ENCODE measurements at places on chromosomes 13 and 19. TPM values are rescaled to one million over a fixed set of nuclear protein-coding genes. Genes with fewer than 3 reads are reported as not detected.

- no peaks in the 10 kb centered on the region for H3K4me1 ChIP-seq
- no peak for DNase-seq
- H3K27me3 ChIP-seq, result no peaks in the 10 kb centered on the region
Observed at GRCh38 chr13:113119822-113120189, 2.8 kb upstream of the F10 start.

DNA sequence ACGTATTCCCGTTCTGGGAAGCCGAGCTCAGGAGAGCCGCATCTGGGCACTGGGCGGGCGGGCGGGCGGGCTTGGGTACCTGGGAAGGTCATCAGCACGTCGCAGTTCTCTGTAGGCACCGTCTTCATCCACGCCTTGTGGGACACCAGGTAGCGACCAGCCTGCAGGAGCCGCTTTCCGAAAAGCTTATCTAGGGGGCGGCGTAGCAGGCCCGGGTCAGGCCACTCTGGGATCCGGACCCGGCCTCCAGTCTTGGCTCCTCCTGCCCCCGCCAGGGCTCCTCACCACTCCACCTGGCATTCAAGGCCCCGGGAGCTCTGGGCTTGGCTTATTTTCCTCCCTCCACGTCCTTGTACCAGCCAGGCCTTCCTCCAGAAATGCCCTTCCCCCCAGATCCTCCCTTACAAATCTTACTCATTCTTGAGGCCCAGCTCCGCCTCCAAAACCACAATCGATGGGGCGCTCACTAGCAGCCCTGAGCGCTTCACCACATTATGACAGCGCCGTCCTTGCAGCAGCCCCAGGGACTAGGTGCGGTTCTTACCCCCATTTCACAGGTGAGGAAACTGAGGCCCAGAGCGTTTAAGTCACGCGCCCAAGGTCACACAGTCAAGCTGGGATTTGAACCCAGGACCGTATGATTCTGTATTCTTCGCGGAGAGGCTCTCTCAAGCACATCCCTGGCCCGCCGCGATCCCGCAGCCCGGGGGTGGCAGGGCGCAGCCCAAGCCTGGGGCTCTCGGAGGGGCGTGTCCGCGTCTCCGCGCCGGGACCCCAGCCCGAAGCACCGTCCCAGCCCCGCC, 843 bp downstream of the ANO8 start:
- peak; percentile 93 for DNase-seq
- H3K27me3 ChIP-seq, result no peaks in the 10 kb centered on the region
- peak overlapping the region; percentile 57 for H3K4me3 ChIP-seq
- peak overlapping the region; percentile 70 for H3K27ac ChIP-seq

- H3K4me3 ChIP-seq, result no peak overlapping the region
- no peaks in the 10 kb centered on the region for H3K4me1 ChIP-seq
- DNase-seq, result no peak
- H3K27ac ChIP-seq, result no peak overlapping the region
- no peaks in the 10 kb centered on the region for H3K27me3 ChIP-seq
Observed at GRCh38 chr13:55673910-55674309, 1466.8 kb upstream of the PRR20A start.

- no peaks in the 10 kb centered on the region for H3K36me3 ChIP-seq
- H3K4me3 ChIP-seq, result no peak overlapping the region
- no peaks in the 10 kb centered on the region for H3K27me3 ChIP-seq
Observed at GRCh38 chr19:32397671-32398101, 7.9 kb upstream of the DPY19L3 start.

- no peaks in the 10 kb centered on the region for H3K4me1 ChIP-seq
- no peaks in the 10 kb centered on the region for H3K27me3 ChIP-seq
- no peak overlapping the region for H3K4me3 ChIP-seq
Observed at GRCh38 chr13:106700439-106700838, 132.5 kb upstream of the ARGLU1 start.

GRCh38 chr19:34351382-34351826, 13.6 kb upstream of the GPI start:
- H3K4me3 ChIP-seq, result peak overlapping the region; percentile 32
- DNase-seq, result peak; percentile 82
- peaks cover 32% of the 10 kb centered on the region for H3K4me1 ChIP-seq
- no peaks in the 10 kb centered on the region for H3K27me3 ChIP-seq
- H3K27ac ChIP-seq, result peak overlapping the region; percentile 62
- H3K36me3 ChIP-seq, result peaks cover 20% of the 10 kb centered on the region

- DNase-seq, result no peak
- H3K4me1 ChIP-seq, result peaks cover 44% of the 10 kb centered on the region
- no peak overlapping the region for H3K27ac ChIP-seq
- no peaks in the 10 kb centered on the region for H3K27me3 ChIP-seq
- no peaks in the 10 kb centered on the region for H3K36me3 ChIP-seq
- H3K4me3 ChIP-seq, result peak overlapping the region; percentile 84
Observed at GRCh38 chr19:45250216-45250831, 747 bp upstream of the MARK4 start.

- H3K36me3 ChIP-seq, result peaks cover 7% of the 10 kb centered on the region
- peaks cover 1% of the 10 kb centered on the region for H3K27me3 ChIP-seq
- H3K27ac ChIP-seq, result peak overlapping the region; percentile 80
Observed at GRCh38 chr13:111153977-111154332, 38.8 kb downstream of the ARHGEF7 start.

ZNF793 gene
- total RNA-seq, result 4.5 TPM

ZNF256 gene
- total RNA-seq, result 7.6 TPM

PLVAP gene
- not detected for total RNA-seq

Measured in CD4-positive, CD25-positive, alpha-beta regulatory T cell (primary cell).